T follicular helper cell (primary cell): ENCODE measurements at places on chromosomes 13 and 19.
A peak's percentile ranks its signal among the peaks of the same experiment; 100 is the strongest.

DNA sequence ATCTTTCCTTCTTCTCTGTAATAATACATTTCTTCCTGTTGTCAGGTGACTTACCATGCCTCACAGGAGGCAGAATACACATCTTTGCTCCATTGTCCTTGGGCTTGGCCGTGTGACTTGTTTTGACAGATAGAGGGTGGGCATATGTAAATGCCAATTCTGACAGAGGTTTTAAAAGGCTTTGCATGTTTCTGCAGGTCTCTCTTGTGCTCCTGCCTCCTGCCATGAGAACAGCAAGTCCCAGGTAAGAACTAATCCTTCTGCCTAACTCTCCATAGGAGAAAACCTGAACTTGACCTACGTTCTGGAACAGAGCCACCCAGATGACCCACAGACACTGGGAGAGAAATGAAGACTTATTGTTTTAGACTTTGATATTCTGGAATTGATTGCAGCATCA lies 88.7 kb upstream of the TNFSF11 start:
- no peak for DNase-seq

- no peak for DNase-seq
These were observed 122.8 kb upstream of the ARGLU1 start for GRCh38 chr13:106690779-106691178.

DNA sequence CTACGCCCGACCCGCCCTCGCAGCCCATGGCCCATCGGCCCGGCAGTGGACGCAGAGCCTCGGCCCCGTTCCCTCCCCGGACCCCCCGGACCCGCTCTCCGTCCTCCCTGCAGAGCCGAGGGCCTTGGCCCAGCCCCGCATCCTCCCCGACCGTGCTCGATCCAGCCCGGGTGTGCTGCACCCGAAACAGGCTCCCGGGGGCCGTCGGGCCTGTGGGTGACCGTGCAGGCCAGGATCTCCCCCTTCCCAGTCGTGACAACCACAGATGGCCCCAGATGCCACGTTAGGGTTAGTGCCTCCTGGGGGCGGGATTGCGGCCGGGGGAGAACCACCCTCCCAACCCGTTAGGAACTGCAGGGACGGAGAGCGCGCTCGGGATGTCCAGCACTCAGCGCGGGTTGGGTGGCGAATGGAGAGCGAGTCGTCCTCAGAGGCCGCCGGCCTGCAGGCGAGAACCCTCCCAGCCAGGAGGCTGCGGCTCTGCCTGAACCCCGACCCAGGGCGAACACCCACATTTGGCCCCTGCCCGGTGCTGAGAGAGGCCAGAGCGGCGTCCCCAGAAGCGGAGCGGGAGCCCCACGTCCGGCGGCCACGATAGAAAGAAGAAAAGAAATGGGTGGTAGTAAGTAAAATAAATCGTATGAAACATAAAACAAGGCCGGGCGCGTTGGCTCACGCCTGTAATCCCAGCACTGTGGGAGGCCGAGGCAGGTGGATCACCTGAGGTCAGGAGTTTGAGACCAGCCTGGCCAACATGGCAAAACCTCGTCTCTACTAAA lies 6.7 kb upstream of the MADCAM1 start:
- no peak for DNase-seq

GRCh38 chr13:97945342-97945741 lies 8.1 kb upstream of the IPO5 start:
- no peak for DNase-seq

DNA sequence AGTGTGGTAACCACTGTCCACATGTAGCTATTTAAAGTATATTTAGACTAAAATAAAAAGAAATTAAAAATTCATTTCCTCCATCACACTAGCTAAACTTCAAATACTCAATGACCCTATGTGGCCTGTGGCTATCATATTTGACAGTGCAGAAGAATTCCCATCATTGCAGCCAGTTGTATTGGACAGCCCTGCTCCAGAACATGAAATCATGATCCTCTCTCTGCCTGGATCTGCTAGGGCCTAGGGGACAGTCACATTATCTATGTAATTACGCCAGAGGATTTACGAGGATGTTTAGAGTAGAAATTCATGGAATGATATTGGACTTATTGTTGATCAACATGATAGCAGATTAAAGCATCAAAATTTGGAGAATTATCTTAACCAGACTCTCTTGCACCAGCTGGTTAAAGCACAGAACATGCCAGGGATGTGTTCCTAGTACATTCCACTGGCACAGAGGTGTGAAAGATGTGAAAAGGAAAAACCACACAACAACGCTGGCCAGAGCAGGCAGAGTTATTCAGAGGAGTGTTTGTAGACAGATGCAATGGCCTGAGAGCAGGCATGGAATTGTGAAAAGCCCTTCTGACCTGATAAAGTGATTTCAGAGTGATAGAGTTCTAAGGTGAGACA lies 108.9 kb upstream of the STARD13 start:
- no peak for DNase-seq

DNA sequence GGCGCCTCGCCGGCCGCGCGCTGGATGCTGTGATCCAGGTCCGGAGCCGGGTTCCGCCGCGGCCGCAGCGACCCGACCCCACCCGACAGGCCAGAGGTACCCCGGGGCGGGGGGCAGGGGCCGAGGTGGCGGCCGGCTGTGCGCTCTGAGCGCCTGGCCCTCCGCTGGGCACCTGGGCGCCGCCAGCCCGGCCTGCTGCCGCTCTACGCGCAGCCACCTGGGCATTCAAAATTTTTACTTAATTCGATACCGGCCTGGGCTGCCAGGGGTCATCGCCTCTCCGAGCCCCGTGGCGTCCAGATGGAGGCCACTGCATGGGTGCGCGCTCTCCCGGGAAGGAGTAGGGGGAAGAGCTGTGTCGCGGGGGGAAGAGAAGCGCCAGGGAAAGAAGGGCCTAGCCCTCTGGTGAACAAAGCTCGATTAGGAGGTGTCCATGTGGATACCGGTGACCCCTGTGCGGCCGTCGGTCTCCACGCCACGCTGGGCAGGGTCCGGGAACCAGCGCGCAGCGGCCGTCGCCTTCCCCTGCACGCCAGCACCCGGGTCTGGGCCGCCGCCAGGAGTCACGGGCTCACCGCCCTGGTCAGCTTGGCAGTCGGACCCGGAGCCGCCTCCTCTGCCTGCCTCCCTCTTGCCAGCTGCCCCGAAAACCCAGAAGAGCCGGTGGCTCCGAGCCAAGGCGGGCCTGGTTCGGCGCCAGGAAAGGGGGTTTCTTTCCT lies 666 bp downstream of the BIVM start:
- DNase-seq = no peak

GRCh38 chr13:46008631-46009030 lies 43.9 kb downstream of the ZC3H13 start:
- no peak for DNase-seq

- no peak for DNase-seq
These were observed 6.5 kb upstream of the KCTD4 start for GRCh38 chr13:45207319-45207718.

DNA sequence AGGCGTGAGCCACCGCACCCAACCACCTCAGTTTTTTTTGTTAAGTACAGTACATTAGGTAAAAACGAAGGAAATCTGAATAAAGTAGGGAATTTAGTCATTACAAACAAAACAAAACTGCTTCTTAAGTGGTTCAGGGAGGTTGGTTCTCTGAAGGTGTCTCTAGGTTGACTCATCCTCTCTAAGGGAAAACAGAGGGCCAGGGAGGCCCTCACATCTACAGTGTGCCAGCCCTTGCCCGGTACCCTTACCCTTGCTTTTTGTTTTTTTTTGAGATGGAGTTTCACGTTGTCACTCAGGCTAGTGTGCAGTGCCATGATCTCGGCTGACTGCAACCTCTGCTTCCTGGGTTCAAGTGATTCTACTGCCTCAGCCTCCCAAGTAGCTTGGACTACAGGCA lies 17.2 kb upstream of the JUND start:
- no peak for DNase-seq

GRCh38 chr13:44249431-44249836 lies 124.2 kb upstream of the SERP2 start:
- no peak for DNase-seq

DNA sequence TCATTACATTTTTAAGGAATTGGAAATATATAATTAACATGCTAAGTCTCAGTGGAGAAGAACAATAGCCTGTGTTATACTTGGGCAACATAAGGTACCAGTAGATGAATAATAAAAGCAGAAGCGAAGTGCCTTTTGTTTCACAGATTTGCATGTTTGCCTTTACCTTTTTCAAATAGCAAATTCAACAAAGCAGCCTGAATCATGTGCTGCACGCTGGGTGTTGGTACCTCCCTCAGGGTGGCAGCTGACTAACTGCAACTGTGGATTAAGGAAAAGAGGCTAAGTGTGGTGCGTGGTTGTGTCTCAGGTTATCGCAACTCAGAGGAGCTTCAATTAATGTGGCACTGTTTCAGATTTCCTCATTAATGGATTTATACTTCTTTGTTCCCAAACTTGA lies 189.0 kb downstream of the LMO7 start:
- no peak for DNase-seq

- DNase-seq = no peak
These were observed 3.6 kb downstream of the TMEM259 start for GRCh38 chr19:1017115-1017905.

- no peak for DNase-seq
These were observed 5.6 kb upstream of the MEDAG start for GRCh38 chr13:30900436-30900835.

DNA sequence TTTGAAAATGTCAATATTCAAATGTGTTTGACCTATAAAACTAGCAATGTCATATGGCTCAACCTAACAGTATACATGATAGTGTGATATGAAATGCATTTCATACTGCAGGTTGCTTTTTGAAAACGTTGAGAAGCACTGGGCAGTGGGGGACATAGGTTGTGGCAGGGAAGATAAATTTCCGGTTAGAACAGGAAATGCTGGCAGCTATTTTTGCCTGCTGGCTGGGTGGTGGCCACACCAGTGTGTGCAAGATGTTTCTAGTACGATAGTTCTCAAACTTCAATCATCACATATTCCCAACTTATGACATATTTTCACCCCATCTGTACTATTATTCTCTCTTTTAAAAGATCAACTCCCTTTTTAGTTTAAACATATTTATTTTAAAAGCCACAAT lies 17.2 kb downstream of the FXYD5 start:
- no peak for DNase-seq

DNA sequence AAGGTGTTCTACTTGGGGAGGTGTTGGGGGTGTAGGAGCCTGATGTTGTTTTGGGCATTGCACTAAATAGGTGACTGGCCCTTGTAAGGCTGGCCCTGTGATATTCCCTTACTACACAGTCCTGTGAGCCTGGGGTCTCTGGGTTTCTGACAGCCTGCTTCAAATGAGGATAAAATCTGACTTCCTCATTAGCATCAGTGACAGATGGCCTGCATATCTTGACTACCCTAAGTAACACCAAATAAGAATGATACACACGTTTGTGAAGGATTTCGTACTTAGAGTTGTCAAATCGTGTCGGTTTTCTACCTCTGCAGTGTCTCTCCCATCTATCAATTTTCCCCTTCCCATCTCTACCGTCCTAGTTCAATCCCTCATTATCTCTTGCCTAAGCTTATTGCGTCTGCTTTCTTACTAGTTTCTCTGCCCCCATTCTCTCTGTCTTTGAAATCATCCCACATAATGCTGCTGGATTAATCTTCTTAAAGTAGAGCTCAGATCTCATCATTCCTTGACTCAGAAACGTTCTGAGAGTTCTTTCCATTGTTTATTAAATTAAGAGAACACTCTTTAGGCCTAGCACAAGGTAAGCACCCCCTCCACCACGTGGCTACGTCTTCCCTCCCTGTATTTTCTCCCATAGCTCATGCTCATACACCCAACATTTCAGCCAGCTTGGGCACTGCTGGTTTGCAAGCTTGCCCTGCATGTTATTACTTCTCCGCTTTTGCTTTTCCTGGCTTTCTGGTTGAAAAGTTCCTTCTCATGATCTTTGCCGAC lies 26.2 kb upstream of the CNMD start:
- DNase-seq = no peak

DNA sequence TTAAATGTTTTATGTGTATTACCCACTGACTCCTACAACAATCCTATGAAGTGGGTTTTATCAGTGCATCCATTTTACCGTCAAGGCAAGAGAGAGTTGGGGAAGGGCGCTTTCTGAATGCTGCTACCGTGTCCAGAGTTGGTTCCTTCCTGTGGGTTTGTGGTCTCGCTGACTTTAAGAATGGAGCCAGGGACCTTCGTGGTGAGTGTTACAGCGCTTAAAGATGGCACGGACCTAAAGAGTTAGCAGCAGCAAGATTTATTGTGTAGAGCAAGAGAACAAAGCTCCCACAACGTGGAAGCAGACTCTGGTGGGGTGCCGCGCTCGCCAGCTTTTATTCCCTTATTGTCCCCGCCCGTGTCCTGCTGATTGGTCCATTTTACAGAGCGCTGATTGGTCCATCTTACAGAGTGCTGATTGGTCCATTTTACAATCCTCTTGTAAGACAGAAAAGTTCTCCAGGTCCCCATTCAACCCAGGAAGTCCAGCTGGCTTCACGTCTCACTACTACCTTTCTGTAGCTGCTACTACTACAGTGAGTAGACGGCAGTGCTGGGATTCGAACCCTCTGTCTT lies 6.1 kb downstream of the OSCAR start:
- DNase-seq = no peak

DNA sequence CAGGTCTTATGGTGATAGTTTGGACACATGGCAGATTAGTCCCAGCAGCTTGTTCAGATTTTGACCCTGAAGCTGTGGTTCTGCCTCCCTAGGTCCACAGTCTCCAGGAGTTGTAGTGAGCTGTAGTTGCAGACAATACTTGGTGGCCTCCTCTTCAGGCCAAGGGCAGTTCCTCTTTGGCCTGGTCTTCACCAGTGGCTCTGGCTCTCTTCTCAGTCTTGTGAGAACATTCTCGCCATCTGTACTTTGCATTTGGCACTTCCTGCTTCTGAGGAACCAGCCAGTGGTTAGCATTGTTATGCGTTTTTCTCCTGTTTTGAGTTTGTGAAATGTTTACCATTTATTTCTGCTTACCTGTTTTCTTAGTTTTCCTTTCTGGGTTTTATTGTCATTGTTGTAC lies 40.7 kb downstream of the PCCA start:
- no peak for DNase-seq

DNA sequence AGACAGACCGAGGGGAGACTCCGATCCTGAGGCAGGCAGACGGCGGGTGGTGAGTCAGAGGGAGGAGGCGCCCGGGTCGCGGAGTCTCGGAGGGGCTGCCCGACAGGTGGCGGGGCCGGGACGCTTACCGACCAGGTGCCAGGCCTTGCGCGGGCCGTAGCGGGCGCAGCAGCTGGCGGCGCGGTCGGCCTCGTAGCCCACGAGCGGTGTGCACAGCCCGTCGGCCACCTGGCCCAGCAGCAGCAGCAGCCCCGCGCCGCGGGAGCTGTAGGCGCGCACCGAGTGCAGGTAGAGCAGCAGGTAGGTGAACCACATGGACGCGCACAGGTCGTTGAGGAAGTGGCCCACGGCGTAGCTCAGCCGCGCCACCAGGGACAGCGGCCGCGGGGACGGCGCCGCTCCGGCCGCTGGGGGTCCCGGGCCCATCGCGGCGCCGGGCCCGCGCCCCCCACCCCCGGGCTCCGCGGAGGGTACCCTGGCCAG lies 367 bp downstream of the MFSD12 start:
- DNase-seq = peak; percentile 69

- no peak for DNase-seq
These were observed 287.1 kb downstream of the ITGBL1 start for GRCh38 chr13:101739382-101740178.

GRCh38 chr13:102933122-102933521 lies 87.3 kb downstream of the ERCC5 start:
- no peak for DNase-seq
